ENCODE measurements at places on chromosomes 5 and 9.
A peak's percentile ranks its signal among the peaks of the same experiment; 100 is the strongest.

DNA sequence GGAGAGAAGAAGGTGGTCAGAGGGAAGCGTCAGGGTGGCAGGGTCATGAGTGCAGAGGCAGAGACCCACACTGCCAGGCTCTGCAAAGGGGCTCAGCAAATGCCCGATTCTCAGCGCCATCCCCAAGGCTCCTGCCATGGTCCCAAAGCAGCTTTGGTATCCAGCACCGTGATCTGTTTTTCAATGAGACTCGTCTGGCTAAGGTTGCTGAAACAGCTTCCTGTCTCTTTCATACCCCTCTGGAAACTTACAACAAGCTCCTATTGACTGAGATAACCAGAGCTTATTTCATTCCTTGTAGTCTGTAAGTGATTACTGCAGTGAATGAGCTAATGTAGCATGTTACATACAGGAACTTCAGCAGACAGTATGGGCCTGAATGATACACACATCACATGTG, 568.6 kb upstream of the DAP start:
- no peak for DNase-seq

GRCh38 chr5:141783005-141783946, 94.9 kb downstream of the PCDH1 start:
- no peak for DNase-seq

DNA sequence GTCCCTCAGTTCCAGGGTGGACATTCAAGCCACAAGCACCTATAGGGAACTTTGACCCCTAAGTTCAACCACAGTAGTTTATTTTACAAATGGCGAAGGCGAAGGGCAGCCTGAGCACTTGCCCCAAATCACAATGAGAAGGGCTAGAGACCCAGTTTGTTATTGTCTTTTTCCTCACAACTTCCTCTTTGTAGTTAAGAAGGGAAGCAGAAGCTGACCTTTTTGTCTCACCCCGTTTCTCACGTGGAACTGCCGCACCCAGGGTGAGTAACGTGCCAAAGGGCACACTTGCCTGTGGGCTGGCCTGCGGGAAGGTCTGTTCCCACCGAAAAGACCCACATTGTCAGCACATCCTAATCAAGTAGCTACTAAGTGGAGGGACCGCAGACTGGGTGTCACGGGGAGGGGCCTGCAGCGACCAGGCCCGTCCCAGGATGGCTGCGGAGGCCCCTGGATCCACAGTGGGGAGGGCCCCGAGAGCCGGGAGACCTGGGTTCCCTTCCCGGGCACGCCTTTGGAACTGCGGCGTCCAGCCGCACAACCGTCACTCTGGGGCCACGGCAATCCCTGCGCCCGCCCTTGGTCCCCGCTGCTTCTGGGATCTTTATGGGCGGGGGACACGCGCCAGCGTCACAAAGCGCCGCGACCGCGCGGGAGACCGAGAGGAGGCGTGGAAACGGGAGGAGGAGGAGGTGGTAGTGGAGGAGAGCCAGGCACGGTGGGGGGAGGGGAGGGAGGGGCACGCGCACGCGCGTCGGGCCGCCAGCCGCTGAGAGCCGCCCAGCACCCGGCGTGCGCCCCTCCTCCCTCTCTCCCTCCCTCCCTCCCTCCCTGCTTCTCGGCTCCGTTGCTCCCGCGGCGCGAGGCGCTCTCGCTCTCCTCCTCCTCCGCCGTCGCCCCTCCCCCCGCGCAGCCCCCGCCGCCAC, at the start of gene UBE2R2:
UBE2R2 (plus strand) TSS at position 834 of the 926 bp plus-strand sequence. CDS start 598 bp downstream, outside the sequence.
- peak; percentile 88 for DNase-seq

DNA sequence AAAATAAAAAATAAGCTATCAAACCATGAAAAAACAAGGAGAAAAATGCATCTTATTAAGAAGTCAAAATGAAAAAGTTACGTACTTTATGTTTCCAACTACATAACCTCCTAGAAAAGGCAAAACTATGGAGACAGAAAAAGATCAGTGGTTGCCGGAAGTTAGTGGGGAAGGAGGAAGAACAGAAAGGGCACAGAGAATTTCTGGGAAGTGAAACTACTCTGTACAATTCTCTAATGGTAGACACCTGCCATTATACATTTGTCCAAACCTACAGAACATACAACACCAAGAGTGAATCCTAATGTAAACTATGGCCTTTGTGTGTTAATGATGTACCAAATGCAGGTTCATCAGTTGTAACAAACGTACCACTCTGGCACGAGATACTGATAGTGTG, 25.3 kb downstream of the SMU1 start:
- no peak for DNase-seq

GRCh38 chr5:37580106-37580505, 201.0 kb downstream of the WDR70 start:
- no peak for DNase-seq

GRCh38 chr9:22405869-22406659, 40.6 kb upstream of the DMRTA1 start:
- DNase-seq, result no peak

- no peak for DNase-seq
Measured at GRCh38 chr9:97853056-97853843, at the start of gene FOXE1. Gene FOXE1 (plus strand): TSS chr9:97853226. CDS start chr9:97853915, 689 bp downstream.

DNA sequence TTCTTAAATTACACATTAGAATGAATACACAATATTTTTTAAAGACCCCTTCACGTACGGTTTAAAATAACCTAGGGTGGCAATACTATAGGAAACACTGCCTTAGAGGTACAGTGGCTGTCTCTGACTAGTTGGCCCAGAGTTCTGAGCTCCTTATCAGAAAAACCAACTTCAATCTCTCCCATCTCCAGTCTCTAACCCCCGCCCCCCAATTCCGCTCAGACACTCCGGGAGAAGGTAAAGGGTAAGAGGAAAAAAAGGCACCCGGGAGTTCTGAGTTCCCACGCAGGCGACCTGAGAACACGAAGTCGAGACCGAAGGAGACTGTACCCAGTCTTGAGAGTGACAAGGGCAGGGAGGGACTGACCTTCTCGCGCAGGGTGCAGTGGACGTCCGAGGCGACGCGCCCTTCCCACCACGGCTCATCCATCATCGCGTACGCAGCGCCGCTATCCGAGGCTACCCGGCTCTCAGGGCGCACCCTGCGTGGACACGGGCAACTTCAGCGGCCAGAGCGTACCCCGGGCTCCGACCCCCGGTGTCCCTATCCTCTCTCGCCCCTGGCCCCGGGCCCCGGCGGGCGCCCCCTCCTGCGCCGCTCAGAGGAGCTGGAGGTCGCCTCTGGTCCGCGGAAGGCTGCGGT, 752 bp downstream of the CCNJL start:
- no peak for DNase-seq

DNA sequence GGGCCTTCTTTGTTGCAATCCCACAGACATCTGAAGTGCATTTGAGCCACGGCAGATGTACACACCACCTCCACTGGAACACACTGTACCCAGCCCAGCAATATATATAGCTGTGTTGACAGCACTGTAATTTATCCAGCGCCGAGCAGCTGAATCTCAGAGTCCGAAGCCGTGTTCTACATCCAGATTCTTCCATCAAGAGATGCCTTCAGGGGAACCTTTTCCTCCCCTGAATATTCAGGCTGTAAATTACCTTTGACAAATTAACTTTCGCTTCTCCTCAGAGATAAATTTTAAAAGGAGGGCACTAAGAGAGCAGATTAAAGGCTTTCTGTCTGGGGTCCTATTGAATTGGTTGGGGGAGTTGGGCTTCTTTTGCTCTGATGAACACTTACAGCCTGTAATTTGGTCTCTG, 76.4 kb downstream of the ROR2 start:
- no peak for DNase-seq

GRCh38 chr9:135045264-135045927, 42.1 kb upstream of the OLFM1 start:
- DNase-seq, result no peak

GRCh38 chr5:132478366-132478871, 12.2 kb downstream of the IRF1 start:
- no peak for DNase-seq

DNA sequence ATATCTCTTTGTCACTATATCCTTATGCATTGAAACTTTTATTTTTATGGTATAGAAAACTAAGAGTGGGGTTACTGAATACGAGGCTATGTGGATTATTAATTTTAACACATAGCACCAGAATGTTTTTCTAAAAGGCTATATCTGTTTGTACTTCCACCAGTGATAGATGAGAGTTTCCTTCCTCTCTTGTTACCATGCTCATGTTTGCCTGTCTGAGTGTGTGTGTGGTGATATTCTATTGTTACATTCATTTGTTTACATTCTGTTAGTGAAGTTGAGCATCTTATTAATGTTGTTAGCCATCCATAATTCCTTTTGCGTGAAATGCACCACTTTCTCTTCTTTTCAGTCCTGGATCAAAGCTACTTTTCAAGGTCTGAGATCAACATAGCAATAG, 54.1 kb upstream of the ALDH1A1 start:
- DNase-seq, result no peak

DNA sequence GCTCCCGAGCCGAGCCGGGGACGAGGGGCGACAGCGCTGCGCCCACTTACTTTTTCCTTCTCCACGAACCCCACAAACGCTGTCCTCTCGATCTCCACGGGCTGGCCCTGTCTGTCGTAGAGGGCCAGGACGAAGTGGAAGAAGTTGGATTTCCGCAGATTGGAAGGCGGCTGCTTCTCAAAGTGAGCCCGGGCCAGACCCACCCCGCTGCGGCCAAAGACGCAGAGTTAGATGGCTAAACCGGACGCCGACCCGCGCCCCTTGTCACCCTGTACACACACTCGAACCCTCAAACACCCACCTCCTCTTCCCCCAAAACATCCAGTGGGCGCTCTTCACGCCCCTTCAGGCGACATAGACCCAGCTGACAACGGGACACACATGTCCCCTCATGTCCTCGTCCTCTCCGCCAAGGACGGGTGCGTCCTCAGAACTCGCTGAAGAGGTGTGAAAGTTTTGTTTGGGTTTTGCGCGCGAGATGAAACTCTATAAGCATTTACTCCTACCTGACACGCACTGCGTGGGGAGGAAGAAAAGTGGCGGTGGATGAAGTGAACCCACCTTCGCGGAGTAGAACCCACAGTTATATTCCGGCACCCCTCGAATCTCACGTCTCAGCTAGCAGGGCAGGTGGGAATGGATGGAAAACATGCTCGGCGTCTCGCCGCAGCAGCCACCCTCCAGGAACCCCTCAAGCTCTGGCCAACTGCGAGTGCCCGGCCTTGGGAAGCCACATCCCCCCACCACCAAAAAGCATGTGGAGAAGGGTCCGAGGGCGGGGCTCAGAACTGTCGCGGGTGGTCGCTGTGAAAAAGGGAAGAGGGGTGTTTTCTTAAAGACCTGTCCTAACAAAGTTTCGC, 2.6 kb downstream of the EBF1 start:
- no peak for DNase-seq

DNA sequence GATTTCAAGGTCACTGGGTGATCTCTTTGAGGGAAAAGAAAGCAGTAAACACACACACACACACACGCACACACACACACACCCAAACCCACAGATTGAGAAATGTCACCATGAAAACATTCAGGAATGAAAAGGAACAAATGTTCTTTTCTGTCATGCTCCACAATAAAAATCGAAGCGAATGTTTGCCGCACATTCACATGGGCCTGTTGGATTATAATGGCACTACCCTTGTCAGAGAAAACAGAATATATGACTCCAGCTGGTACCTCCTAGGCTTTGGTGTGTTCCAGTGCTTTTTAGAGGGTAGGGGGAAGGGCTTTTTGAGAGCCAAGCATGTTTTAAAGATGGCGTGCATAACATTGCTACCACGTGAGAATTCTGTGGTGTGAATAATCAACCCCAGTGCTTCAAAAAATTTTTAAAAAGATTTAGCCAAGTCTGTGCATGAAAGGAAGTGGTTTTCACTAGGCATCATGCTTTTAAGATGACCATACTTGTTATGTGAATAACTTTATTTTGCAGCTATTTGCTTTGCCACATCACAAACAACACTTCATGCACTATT, 120.8 kb upstream of the ZNF608 start:
- no peak for DNase-seq
